ENCODE measurements at places on chromosomes 5 and 9.

- DNase-seq: no peak
Observed at GRCh38 chr5:140576776-140577201, 12.2 kb downstream of the SLC35A4 start.

GRCh38 chr5:123710031-123710430 lies 198.1 kb downstream of the CSNK1G3 start:
- DNase-seq: no peak

GRCh38 chr5:117431091-117431490 lies 856.5 kb upstream of the SEMA6A start:
- no peak for DNase-seq

- DNase-seq: no peak
Observed at GRCh38 chr5:109080896-109081295, 328.9 kb downstream of the PJA2 start.

- no peak for DNase-seq
Observed at GRCh38 chr9:96169484-96169883, 132.5 kb downstream of the HSD17B3 start.

- DNase-seq: no peak
Observed at GRCh38 chr5:13771011-13771571, 173.4 kb downstream of the DNAH5 start.

GRCh38 chr9:14221119-14221518 lies 92.8 kb downstream of the NFIB start:
- no peak for DNase-seq

DNA sequence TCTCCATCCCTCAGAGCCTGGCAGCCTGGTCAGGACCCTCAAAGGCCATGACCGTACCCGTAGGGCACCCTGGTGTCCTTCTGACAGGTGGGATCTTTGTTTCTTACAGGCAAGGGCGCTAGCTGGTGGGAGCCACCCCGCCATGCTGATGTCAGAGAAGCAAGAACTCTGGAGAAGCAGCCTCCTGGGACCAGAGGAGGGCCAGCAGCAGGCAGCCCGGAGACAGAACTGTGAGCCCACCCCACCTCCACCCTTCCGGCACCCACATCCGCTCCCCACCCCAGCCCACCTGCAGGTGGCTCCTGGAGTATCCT lies 42.2 kb upstream of the IL17B start:
- no peak for DNase-seq

GRCh38 chr5:125679522-125679921 lies 743.7 kb upstream of the GRAMD2B start:
- no peak for DNase-seq

- no peak for DNase-seq
Observed at GRCh38 chr9:3823842-3824475, 298.2 kb upstream of the RFX3 start.

DNA sequence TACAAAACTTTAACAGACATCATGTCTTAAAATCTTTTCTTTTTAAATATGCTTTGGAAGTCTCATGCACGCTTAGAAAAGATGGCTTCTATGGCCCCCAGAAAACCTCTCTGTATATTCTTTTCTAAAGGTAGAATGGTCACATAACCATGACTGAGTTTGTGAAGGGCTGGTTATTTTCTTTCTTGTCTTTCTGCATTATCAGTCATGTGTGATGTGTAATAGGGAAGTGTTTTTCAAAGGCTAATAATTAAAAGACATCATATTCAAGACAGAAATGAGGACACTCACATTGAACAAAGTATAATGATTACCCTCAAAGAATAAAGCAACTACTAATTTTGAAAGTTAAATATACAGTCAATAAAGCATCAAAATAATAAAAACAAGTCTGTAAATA lies 253.4 kb downstream of the TRPM3 start:
- DNase-seq: no peak

DNA sequence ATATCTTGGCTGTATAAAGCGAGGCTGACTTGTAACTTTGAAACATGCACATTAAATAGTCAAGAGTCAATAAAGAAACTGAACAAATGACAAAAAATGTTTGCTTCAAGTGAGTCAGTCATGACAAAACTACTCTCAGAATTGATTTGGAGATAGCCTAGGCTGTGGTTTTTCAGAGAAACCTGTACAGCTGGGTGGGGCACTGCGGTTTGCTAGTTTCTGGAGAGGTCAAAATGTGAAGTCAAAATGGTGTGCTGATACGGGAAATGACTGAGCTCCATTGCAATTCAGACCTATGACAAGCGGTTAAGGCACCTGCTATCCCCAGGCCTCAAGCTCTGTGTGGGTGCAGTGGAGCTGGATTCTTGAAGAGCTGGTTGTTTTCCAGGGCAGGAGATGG lies 10.3 kb upstream of the CD180 start:
- peak; percentile 79 for DNase-seq

- DNase-seq: no peak
Observed at GRCh38 chr5:165405340-165405739, 1899.9 kb downstream of the MAT2B start.

DNA sequence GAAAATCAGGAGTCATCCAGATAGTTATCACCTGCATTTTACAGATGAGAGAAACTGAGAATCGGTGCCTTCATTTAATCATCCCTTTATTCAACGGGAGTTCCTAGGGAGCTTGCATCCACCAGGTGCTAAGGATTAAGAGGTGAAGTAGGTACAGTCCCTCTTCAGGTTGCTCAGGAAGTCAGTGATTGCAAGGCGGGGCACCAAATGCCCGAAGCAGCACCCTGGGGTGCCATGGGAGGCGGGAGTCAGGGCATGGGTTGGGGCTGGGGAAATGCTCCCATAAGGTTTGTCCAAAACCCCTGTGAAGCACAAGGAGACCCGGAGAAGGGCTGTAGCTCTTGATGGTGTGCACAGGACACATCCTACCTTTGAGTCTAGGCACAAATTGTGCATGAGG lies 98.8 kb upstream of the KLF4 start:
- no peak for DNase-seq

GRCh38 chr5:96668725-96669124 lies 6.5 kb downstream of the CAST start:
- no peak for DNase-seq

DNA sequence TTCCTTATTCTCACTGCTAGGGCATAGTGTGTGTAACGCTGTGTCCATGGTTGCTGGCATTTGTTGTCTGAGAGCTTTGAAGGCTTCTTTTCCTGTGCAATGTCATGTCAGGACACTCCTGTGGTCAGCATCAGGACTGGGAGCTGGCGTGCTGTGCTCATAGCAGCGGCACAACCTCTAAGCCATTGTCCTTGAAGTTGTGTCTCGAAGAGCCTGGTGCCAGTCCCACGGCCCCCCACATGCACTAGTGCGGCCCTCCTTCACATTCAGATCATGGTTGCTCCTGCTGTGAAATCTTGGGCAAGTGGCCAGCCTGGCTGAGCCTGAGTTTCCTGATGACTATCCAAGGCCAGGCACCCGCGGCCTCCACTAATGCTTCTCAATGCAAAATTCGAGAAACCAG lies 32.4 kb downstream of the PDZD2 start:
- DNase-seq: no peak

DNA sequence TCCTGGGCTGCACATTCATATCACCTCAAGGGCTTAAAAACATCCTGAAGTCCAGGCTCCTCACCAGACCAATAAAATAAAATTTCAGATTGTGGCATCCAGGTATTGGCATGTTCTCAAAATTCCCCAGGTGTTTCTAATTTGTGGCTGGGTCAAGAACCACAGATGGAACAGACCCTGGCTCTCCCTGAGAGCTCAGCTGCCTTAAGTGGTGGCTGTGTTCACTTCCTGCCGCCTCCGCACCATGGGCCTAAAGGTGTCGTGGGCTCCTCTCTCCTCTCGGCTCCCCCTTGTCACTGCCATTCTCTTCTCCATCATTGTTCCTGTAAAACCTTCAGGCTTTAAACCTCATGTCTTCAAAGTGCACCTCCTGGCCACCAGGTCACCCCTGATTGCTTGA lies 17.8 kb upstream of the CCNJL start:
- no peak for DNase-seq

- DNase-seq: no peak
Observed at GRCh38 chr5:92922231-92922967, 658.6 kb downstream of the NR2F1-AS1 start.

GRCh38 chr5:6315580-6315979 lies 62.8 kb downstream of the MED10 start:
- DNase-seq: no peak

- no peak for DNase-seq
Observed at GRCh38 chr5:108827131-108827530, 79.4 kb downstream of the FER start.

GRCh38 chr5:76339919-76340318 lies 63.2 kb upstream of the IQGAP2 start:
- DNase-seq: no peak

GRCh38 chr5:80990971-80991370 lies 30.8 kb downstream of the RASGRF2 start:
- DNase-seq: no peak

GRCh38 chr5:172529896-172530295 lies 75.6 kb upstream of the SH3PXD2B start:
- DNase-seq: no peak

DNA sequence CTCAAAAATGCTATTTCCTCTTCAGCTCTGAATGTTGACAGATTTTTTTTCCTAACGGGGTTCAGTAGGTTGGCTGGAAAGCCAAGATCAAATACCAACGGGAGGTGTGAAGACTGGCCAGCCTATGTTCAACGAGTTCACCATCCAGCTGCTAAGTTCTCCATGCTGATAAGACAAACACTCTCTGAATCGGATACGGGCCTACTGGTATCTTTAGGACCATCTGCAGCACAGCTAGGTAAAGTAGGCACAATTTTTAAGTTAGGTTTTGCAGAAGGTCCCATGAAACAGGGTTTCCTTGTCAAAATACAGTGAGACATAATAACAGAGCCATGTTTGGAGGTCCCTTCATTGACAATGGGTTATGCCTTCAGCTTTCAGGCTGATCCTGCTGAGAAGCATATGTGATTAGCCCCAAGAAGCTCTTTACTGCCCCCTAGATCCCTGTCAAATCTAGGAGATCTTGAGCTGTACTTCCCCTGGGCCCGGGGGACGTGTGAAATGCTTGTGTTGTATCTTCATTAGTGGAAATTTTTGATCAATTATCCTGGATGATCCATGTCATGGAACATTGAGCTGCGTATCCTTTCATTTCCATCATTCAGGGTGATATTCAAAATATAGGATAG lies 60.6 kb downstream of the PGM5 start:
- DNase-seq: no peak

DNA sequence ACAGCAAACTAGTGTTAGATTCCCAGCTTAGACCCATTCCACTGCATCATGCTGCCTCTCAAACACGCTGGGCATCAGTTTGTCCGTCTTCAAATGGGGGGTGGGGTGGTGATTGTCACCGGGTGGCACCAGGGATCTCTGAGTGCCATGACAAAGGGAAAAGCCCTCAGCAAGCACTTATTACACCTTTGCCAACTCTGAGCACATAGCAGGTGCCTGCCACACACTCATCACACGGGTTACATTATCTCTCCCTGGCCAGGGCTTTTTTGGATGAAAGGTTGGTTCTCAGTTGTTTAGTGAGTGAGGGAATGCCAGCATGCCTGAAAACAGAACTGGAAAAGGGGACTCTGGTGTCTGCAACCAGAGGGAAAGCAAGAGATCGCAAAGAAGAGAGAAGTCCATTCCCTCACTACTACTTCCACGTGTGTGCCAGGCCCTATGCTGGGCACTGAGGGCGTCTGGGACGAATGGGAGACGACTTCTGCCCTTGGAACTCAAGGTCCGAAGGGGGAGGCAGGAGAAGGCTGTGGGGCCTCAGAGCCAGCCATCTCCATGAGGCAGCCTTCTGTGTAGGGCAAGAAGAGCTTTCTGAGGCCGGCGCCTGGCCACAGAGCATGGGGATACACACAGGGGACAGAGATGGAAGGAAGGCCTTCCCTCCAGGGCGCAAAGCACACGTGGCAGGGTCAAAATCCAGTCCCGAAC lies 48.9 kb downstream of the PAX5 start:
- no peak for DNase-seq

GRCh38 chr9:114953959-114954358 lies 23.6 kb upstream of the TNFSF8 start:
- DNase-seq: no peak

DNA sequence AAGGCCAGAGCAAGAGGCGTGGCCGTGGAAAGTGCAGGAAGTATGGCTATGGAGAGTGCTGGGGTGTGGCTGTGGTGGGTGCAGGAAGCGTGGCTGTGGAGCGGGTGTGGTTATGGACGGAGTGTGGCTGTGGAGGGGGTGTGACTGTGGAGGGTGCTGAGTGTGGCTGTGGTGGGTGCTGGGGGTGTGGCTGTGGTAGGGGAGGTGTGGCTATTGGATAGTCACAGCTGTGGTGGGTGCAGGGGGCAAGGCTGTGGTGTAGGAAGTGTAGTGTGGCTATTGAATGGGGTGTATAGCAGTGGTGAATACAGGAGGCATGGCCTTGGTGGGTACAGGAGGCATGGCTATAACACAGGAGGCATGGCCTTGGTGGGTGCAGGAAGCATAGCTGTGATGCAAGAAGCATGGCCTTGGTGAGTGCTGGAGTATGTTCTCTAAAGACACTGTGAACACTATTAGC lies 40.8 kb upstream of the SPATA31C2 start:
- no peak for DNase-seq

DNA sequence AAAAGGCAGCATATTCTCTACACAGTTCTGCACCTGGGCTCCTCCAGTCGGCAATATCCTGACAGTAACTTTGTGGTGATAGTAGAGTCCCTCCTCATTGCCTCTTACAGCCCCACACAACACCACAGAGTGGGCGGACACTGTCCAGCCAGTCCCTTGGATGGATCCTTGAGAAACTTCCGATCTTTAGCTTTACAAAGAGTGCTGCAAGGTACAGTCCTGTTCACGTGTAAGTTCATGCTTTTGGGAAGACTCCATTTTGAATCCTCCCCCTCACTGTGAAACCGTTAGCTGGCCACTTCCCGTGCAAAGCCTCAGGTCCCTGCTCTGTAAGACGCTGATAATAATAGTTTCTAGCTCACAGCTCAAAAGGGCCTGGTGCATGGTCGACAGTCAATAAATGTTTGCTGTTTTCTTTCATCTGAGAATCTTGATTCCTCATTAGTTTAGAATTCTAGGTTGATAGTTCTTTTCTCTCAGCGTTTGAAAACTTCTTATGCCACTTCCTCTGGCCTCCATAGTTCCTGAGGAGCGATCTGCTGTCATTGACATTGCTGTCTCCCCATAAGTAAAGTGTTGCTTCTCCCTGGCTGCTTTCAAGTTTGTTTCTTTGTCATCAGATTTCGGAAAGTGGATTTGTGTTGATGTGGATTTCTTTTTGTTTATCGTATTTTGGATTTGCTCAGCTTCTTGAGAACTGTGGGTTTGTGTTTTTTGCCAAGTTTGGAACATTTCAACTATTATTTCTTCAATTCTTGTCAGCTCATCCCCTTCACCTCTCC lies 82.9 kb downstream of the COL23A1 start:
- DNase-seq: no peak

Data from stimulated activated CD4-positive, alpha-beta T cell treated with anti-CD3 and anti-CD28 coated beads, Interleukin-12 subunit alpha, Interleukin-12 subunit beta, amount 100 ng/mL, for 24 hours (primary cell).